Activated CD4-positive, alpha-beta T cell treated with anti-CD3 and anti-CD28 coated beads, Interleukin-2, amount 50 U/mL, for 48 hours (primary cell): ENCODE measurements at places on chromosomes 7 and 10.
A peak's percentile ranks its signal among the peaks of the same experiment; 100 is the strongest.

DNA sequence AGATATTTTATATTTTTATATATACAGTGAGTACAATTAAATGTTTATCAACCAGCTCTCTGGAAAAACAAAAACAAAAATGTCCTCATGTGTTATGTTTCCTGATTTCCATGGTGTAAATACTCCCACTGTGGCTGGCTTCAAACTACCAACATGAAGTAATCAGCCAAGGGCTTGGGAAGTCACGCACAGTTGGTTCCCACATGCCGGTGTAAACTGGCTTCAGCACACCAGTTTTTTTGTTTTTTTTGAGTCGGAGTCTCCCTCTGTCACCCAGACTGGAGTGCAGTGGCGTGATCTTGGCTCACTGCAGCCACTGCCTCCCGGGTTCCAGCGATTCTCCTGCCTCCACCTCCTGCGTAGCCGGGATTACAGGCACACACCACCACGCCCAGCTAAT, 11.8 kb downstream of the OSBPL3 start:
- no peak for DNase-seq

- no peak for DNase-seq
Measured at GRCh38 chr10:121500701-121501332, 97.4 kb downstream of the FGFR2 start.

- no peak for DNase-seq
Measured at GRCh38 chr7:607938-608337, 88.3 kb upstream of the PDGFA start.

DNA sequence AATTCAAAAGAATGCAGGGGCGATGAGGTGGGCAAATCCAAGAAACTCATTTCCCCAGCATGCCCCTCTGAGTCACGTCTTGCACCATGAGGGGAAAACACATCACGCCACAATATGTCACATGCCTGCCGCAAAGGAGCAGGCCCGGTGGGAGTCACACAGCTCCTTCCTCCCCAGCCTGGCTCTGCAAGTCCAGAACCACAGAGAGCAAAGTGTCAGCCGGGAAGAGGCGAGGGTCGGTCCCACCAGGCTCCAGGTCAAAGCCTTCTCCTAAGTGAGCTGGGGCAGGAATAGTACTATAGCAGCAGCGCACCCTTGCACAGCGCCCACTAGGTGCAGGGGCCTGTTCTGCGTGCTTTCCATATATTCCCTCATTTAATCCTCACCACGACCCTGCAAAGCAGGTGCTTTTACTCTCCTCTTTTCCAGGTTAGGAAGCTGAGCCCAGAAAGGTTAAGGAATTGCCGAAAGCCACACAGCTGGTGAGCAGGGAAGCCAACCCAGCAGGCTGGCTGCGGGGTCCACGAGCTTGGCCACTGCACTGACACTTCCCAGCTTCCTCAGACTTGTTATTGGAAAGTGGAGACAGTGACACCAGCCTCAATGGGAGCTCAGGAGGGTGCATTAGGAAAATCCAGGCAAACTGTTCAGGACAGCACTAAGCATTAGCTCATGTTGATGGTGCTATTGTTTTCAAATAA, 94.0 kb upstream of the ZMIZ1 start:
- DNase-seq, result peak; percentile 65

GRCh38 chr7:3991731-3992231, 690.3 kb upstream of the FOXK1 start:
- DNase-seq, result no peak

- no peak for DNase-seq
Measured at GRCh38 chr10:2650328-2650727, 417.0 kb upstream of the PFKP start.

GRCh38 chr7:106273009-106273668, 11.6 kb downstream of the NAMPT start:
- DNase-seq, result no peak

DNA sequence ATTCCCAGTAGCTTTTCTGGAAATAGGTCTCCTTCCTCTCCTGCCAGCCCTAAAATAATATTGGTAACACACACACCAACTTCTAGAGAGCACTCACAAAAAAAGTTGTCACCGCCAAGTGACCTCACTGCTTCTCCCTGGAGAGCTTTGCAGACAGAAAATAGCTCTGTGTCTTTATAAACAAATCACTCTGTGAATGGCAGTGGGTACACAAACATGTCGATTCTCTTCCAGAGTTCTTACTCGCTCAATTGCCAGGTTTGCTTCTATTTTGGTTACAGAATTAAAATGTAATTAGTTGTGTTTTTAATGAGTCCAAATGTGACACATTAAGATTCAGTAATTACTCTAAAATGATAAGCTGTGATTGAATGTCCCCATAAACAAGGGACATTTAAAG, 649.2 kb upstream of the C7orf33 start:
- no peak for DNase-seq

- no peak for DNase-seq
Measured at GRCh38 chr10:8600192-8600591, 545.7 kb downstream of the GATA3 start.

GRCh38 chr7:114369294-114369693, 45.3 kb upstream of the FOXP2 start:
- DNase-seq, result no peak

- no peak for DNase-seq
Measured at GRCh38 chr7:50273301-50273700, 31.2 kb upstream of the IKZF1 start.

DNA sequence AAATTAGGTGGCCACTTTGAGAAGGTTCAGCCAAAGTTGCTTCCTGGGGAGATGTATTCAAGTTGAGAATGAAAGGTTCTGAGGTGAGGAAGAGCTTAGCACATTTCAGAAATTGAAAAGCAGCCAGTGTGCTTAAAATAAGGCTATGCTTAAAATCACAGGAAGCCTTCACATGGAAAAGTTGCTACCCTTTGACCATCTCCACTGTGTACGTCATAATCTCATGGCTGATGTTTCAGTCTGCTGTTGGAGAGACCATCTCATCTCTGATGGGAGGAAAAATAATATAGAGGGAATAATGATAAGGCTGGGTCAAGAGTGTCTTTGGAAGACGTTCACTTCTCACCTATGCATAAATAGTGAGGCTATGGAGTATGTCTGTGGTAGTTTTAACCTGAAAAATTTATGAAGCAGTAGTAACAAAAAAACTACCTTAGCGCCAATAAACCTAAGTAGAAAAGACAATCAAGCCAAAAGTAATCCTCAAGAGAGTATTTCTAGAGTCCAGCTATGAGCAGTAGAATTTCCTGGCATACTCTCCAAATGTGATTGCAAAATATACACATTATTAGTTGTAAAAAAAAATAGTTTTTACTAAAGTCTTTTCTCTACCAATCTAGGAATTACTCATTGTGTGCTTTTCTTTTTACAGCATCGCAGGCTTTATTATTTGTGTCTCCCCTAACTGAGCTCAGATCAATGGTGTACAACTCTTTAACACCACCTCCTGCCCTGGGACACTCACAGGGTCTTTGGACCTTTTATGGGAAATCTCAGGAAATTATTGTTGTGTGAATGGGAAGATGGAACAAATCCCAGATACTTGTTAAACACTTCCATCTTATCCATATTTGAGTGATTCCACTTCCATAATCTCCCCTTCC, 435.2 kb upstream of the LRGUK start:
- no peak for DNase-seq

GRCh38 chr10:88038268-88038667, 174.8 kb downstream of the PTEN start:
- no peak for DNase-seq

DNA sequence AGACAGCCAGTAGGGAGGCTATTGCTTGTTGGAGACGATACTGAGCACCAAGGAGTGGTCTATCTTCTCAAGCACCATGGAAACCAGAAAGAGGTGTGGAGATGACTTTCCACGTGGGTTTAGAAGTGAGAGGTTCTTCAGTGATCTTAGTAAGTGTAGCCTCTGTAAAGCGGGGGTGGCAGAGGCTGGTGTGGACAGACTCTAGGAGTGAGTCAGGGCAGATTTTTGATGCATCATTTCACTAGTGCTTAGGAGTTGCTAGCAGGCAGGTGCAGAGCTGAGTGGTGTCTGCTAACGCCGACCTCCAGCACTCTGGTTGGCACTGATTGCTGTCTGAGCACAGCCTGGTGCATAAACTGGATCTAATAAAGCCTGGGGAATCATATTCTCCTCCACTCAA, 78.4 kb upstream of the ADO start:
- DNase-seq, result peak; percentile 66

- DNase-seq, result no peak
Measured at GRCh38 chr7:107998660-107999480, 4.1 kb downstream of the LAMB1 start.
